ENCODE measurements at places on chromosomes 7 and 10.
A peak's percentile ranks its signal among the peaks of the same experiment; 100 is the strongest.

DNA sequence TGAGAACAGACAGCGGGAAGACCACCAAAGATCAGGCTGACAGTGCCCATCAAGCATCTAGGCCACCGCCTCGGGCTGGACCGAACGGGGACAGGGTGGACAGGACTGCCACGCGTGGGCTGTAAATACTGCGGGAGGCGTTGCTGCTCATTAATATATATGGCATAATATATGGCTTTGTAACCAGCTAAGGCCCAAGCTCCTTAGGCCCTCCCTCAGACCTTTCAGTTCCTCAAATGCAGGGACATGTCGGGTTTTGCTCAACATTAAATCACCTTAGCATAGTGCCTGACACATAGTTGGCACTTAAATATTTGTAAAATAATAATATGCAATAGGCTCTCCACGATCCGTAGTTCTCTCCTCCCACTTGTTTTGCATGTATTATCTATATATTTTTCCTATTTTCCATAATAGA lies 402 bp upstream of the TMEM168 start:
- no peak for DNase-seq

DNA sequence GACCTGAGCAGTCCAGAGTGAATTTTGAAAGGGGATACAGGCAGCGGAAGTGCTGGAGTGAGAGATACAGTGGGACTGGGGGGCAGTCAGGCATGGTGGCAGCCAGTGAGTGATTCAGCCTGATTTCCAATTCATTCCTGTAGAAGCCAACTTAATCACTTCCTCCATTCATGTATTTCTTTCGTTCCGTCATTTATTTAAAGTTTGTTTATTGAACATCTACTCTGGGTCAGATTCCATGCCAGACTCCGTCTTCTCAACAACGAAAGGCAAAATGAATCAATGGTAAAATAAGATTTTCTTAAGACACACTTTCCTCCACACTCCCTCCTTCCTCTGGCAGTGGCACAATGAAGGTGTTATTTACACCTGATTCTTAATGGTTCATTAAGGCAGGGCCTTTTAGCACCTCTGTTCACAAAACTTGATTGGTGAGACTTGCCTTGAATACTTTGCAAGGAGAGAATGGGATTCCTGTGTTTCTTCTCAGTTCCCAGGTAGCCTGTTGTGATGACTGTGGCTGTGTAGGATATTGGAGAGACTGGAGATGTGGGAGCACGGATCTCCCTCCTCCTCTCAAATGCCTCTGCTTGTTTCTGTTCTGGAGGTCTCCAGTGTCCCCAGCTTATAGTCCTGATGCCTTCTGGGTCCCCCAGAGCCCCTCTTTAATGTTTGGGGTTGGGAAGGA lies 27.9 kb downstream of the ADCYAP1R1 start:
- DNase-seq = no peak

DNA sequence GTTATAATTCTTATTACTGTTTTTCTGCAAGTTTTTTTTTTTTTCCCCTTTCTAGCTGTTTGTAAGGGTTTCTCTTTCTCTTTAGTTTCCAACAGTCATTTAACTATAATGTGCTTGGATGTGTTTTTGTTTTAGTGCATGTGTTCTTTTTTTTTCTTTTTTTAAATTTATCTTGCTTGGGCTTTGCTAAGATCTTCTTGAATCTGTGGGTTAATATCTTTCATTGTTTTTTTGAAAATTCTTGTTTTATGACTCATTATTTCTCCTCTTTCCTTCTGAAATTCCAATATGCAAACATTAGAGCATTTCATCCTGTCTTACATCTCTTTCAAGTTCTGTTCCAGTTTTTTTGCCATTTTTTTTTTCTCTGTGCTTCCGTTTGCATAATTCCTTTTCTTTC lies 5.7 kb upstream of the HK1 start:
- no peak for DNase-seq

DNA sequence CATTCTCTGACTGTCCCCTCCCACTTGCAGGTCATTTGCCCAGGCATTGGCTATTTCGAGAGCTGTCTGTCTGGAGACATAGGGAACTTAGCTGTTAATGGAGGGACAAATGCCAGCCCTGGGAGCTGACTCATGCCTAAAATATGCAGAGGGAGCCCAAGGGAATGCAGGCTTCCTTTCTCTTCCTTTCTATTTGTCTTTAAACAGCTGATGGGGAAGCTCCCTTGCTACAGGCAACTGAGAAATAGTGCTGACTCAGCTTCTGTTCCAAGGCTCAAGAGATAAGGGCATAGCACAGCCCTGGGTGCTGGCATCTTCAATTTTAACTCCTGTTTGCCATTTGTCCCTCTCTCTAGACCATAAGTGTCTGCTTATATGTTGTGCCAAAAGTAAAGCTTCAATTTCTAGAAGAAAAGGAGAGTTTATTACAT lies 82.7 kb upstream of the C1GALT1 start:
- DNase-seq = peak; percentile 88

- no peak for DNase-seq
These were observed 1140.9 kb downstream of the XPNPEP1 start for GRCh38 chr10:108782411-108782810.

DNA sequence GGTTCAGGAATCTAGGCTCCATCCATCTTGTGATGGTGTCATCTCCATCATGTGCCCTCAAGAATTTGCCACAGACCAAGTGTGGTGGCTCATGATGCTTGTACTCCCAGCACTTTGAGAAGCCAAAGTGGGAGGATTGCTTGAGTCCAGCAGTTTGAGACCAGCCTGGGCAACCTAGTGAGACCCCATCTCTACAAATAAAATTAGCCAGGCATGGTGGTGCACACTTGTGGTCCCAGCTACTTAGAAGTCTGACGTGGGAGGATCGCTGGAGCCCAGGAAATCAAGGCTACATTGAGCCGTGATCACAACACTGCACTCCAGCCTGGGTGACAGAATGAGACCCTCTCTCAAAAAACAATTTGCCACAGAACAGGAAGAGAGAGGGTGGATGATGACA lies 53.0 kb upstream of the SEPHS1 start:
- no peak for DNase-seq

DNA sequence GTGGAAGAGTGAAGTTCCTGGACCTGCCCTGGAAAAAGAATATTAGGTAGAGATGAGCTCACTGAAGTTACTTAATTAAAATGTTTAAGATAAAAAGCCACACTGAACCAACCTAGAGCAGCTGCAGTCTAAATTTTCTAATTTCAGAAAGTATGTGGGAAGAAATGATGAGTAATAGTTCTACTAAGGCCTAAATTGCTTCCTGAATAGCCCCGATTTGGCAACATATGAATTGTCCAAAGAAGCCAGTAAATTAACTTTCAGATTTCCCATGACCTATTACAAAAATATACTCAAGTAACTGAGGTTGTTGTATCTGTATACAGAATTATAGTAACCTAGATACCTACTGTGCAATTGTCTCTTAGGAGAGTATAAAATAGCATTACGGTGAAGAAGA lies 312.6 kb downstream of the IPMK start:
- DNase-seq = no peak

DNA sequence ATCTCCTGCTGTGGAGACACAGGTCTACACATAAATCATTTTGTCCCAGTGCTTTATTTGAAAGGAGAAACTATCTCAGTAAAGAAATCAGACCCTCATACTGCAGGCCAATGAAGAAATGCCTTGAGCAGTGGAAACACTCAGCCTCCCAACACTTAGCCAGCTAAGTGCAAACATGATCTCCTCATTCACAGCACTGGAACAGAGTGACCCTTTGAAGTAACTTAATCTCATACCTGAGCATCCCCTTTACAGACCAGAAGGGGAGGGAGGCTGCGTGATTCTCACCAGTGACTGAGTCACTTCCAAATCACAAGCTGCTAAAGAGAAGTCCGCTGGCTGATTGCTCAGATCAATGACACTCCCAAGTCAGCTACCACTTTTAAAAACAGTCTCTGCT lies 4.5 kb downstream of the CHST15 start:
- no peak for DNase-seq

DNA sequence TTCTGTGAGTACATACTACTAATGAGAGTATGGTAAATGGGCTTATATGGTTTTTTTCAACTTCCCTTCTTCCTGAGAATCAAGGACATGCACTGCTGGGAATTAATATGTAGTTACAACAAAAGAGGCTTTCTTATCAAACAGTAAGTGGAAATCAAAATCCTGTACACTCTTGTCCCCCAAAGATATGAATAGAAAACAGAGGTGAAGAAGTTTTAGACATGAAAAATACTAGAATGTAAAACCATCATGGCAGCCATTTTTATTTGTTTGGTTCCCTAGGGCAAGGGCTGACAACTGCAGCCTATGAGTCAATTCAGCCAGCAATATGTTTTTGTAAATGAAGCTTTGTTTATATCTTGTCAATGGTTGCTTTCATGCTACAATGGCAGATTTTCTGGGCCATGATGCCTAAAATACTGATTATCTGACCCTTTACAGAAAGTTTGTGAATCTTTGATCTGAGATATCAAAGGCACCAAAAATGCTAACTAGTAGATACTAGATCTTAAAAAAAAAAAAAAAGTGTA lies 422.4 kb downstream of the PARD3 start:
- DNase-seq = no peak

GRCh38 chr7:103150192-103150591 lies 1.3 kb upstream of the NAPEPLD start:
- no peak for DNase-seq

GRCh38 chr10:35558276-35558675 lies 46.9 kb upstream of the GJD4 start:
- DNase-seq = no peak

GRCh38 chr7:271266-272107 lies 18.5 kb upstream of the FOXL3 start:
- DNase-seq = no peak

GRCh38 chr10:7071421-7071820 lies 339.4 kb downstream of the SFMBT2 start:
- no peak for DNase-seq

DNA sequence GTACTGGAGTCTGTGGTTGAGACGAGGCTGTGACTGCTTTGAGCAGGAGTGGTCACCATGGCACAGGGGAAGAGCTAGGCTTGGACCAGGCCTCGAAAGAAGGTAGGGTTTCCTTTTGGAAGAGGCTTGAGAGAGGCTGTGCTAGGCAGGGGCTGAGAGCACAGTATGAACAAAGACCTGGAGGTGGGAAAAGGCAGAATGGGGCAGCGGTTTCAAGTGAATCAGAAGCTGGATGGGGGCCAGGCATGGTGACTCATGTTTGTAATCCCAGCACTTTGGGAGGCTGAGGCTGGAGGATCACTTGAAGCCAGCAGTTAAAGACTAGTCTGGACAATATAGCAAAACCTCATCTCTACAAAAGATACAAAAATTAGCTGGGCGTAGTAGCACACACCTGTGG lies 65.9 kb downstream of the CLIP2 start:
- no peak for DNase-seq
